ENCODE measurements at places on chromosomes 2 and 18.

DNA sequence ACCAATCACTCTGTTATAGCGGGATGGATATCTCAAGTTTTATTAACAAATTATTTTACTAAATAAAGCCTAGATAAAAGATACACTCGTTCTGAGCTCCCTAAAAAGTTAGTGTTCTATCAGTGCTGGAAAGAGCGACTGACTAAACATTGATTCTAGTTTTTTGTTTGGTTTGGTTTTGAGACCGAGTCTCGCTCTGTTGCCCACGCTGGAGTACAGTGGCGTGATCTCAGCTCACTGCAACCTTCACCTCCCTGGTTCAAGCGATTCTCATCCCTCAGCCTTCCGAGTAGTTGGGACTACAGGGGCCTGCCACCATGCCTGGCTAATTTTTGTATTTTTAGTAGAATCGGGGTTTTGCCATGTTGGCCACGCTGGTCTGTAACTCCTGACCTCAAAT is 73.8 kb upstream of the CDCA7 start:
- no peak for DNase-seq

GRCh38 chr2:120148229-120148628 is 75.0 kb downstream of the TMEM185B start:
- DNase-seq: no peak

DNA sequence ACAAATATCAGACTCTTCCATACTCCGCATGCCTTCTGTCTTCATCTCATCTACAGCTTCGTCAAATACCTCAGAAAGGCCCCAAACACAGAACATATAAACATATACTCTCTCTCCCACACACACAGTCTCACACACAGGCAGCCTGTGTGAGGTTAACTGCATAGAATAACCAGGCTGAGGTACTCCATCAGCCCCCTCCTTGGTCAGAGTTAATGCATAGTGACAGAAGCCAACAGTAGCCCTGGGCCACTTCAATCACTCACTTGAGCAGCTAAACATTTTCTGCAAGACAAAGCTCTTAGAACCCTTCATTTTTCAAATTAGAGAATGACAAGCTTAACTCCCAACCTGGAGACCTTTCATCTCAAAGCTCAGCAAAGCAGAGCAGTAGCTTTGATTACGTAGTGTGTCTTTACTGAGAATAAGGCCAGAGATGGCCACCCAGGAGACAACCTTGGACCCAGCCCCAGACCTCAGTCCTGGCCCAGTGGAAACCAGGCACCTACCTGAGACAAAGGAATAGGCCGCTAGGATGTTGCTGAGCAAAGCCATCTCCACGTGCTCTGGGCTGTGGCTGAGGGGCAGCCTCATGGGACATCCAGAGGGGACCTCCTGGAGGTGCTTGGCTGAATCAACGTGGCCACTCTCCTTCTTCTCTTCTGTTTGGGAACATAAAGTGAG is 43.0 kb downstream of the EVA1A start:
- DNase-seq: no peak

DNA sequence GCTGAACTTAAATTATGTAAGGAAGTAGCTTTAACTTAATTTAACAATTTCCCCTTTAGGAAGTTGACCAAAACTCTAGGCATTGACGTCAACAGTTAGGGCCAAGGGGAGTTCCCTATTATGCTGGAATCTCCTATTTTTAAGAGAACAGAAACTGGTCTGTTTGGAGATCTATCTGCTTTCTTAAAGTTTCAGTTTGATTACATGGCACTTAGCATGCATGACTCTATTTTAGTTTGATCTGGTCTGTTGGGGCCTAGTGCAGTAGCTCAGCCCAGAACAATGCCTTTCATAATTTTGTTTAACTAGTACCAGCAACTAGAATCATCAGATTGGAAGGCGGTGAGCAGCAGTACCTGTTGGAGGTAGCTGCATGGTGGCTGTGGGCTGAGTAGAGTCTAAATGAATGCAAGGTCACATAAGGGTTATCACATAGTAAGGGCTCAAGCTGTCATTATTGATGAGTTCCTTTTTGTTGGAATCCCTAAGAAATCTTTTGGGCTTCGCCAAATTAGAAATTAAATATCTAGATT is 60.5 kb upstream of the ZNG1B start:
- DNase-seq: no peak

DNA sequence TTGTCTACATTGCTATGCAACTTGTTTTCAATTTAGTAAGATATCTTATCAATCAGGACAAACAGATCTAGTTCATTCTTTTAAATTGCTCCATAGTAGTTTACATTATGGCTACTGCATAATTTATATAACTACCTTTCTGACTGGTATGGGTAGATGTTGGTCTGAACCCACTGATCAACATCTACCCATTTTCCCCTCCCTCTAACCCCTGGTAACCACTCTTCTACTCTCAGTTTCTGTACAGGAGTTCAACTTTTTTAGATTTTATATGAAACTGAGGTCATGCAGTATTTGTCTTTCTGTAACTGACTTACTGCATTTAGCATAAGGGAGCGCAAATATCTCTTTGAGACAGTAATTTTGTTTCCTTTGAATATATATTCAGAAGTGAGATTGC is 73.2 kb downstream of the ITSN2 start:
- DNase-seq: no peak

GRCh38 chr18:1526991-1527390 is 622.3 kb downstream of the ADCYAP1 start:
- no peak for DNase-seq

DNA sequence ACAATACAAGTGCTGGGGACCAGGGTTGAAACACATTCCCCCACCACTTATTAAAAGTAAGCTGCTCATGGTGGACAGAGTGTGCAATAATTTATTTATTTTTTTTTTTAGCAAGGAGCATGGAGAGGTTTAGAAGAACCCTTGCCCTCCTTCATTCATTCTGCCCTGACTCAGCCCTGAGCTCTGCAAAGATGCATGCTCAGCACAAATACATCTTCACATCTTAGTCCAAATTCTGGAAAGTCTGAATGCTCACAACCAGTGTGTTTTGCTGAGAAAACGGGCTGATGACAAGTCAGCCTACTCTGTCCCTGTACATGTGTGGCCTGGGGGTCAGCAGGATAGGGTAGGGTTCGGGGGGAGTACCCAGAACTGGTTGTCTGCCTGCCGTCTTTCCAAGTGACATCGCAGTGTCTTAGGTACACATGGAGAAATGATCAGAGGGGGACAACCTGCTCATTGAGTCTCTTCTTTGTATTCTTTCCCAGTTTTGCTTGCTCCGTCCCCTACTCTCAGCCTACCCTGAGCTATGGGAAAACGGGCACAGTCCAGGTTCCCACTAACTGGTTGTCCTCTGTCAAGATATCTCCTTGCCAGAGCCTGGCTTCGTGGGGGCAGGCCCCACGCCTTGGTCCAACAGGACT is 76.4 kb downstream of the ADD2 start:
- DNase-seq: no peak

DNA sequence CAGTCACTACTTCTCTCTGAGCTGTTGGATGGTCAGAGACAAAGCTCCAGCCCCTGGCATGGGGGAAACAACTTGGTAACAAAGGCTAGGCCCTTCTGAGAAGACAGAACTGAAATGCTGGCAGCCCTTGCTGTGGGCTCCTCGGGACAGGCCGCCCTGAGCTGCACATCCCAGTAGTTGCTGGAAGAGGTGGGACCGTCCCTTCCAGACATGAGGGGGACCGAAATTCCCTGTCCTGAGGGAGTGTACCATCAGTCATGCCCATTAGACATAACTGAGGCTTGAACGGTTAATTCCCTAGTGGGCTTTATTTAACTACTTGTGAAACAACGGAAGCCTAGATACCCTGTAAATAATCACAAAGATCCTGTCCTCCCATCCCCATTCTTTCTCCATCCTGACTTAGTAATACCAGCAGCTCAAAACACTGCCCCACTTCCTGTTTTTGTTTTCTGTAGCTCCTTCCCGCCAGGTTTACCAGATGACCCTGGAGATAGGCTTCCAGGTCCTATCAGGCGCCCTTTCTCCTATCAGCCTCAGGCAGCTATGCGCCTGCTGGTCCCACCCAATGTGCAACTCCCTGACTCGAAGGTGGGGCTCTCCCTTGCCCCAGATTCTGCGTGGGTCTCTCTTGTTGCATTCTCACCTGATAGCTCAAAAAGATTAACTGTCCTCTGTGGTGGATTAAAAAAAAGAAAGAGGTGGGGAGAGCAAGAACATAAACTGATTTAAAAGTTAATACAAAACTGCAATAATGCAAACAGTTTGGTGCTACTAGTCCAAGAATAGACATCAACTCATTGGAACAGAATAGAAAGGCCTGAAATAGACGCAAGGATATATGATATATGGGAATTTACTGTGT is 37.0 kb upstream of the NT5DC4 start:
- no peak for DNase-seq

GRCh38 chr2:237806334-237806733 is 7.8 kb downstream of the RBM44 start:
- no peak for DNase-seq

DNA sequence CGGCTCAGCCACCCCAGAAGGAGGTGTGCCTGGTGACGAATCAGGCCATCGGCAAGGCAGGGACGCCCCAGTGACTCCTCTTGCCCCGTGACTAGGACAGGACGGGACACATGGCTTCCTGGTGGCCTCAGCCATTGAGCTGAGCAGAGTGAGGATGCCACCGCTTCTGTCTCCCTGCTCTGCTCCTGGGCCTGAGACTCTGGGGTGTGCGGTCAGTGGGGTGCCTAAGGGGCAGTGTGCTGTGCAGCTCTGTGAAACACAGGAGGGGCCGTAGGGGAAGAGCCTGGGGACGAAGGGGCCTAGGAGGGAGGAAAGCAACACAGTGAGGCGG is 24.3 kb downstream of the IGFBP5 start:
- no peak for DNase-seq

GRCh38 chr2:151782378-151783132 is 45.7 kb downstream of the ARL5A start:
- no peak for DNase-seq

DNA sequence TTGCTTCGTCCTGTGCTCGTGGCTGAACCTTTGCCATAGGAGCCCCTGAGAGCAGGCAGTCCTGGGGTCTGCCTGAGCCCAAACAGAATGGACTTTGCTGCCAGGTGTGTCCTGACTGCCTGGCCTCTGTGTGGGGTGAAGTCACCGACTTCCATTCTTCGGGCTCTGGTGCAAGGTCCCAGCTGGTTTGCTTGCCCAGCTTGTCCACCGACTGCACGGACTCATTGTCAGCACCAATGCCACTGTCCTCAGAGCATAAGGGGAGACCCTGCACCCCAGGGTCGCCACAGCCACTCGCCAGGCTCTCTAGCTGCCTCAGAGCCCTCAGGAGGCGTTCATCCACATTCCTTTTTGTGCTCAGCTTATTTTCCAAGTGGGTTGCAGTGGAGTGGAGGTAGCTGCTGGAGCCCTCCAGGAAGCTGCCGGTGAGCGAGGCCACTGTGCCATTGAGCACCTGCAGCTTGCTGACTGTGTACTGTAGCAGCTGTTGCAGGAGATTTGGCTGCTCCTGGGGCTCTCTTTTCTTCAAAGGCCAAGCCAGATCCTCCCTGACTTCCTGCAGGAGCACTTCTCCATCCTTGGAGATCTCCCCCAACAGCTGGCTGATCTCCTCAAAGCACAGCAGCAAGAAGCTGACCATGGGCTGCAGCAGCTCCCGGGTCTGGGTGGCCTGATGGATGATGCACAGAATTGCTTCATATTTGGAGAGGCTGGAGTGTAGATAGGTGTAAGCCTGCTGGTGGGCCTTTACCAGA is 1.2 kb downstream of the PCARE start:
- DNase-seq: no peak

DNA sequence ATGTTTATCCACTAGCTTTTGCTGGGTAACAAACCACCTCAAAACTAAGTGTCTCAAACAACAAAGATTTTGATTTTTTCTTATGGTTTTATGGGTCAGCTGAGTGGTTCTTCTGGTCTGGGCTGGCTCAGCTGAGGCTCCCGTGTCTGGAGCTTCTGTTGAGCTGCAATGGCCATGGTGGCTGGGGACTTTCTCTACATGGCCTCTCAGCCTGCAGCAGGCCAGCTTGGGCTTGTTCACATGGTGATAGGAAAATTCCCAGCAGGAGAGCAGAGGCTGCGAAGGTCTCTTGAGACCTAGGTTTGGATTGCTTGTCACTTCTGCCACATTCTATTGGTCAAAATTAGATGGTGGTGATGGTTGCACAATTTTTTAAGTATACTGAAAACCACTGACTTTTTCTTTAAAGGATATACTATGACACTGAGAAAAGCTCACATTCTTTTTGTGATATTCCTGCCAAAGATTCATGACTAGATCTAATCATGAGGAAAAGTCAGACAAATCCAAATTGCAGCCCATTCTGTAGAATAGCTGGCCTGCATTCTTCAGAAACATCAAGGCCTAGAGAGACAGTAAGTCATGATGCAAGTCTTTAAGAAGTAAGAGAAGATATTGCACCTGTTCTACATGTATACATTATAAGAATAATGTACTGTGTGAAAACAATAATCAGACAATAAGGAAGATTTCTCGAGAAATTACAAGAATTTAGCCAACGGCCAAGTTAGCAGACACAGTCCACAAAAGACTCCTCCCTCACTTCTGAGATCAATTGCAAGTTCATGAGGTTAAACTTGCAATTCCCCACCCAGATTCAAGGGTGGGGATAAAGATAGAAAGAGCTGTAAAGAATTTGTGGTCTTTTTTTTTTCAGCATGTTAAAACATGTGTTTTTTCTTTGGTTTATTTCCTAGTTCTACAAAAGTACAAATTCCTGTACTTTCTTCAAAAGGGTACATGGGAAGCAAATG is 35.0 kb upstream of the IL1R2 start:
- no peak for DNase-seq
